Renal pelvis (tissue), 12 donors: ENCODE measurements at places on chromosomes 3 and 15. TPM values are rescaled to one million over a fixed set of nuclear protein-coding genes. Genes with fewer than 3 reads are reported as not detected.

GRCh38 chr3:143847787-143848631, at the start of gene SLC9A9:
SLC9A9 (minus strand) TSS chr3:143848468; CDS start chr3:143848322, 146 bp downstream.
- DNase-seq = peak; percentile 33

DNA sequence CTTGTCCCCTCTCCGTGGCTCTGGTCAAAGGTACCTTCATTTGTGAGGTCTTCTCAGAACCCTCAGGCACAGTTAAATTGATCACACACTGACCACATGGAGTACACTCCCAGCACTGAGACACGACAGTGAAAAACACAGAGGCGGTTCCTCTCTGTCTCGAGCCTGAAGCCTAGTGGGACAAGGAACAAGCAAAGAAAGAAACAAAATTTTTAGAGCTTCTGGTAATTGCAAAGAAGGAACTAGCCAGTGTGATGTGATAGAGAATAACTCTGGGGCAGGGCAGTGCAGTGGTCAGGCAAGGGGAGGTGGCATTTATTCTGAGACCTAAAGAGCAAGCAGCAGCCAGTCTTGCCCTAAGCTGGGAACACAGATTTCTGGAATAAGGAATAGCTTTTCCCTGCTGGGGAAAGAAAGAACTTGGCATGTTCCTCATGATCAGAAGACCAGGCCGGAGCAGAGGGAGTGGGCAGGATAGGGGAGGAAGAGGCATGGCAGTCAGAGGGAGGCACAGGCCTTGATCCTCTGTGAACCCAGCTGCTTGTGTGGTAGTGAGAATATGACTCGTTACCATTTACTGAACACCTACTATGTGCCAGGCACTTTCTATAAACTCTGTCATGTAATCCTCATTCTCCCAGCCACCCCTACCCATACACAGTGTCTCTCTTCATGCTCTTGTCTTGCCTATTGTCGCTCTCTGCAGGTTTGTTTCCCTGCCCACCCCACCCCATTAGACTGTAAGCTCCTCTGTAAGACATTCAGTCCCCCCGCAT, 262.3 kb upstream of the HES1 start:
- no peak for DNase-seq

The SHC4 gene
- polyA plus RNA-seq = 2.4 TPM

DNA sequence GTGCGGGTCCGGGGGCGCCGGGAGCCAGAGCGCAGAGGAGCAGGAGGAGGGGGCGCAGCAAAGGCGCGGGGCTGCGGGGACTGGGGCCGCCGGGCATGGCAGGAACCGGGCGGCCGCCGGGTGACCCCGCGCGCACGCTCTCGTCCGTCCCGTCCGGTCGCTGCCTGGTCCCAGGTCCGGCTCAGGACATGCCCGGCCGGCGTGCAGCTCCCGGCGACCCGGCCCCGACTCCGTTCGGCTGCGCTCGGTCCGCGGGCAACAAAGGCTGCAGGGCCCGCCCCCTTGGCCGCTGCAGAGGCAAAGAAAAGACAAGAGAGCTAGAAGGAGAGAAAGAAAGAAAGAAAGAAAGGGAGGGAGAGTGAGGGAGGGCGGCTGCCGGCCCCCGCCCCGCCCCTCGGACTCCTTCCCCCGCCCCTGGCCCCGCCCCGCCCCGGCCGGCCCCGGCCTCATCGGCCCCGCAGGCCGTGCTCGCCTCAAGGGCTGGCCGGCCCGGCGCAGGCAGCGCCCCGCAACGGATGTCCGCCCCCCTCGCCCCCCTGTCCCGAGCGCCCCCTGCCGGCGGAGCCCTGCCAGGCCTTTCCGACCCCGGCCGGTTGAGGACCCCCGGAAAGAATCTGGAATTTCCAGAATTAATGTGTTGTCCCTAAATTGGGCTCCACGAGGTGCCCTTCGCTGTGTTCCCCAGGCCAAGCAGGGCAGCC, at the start of gene ADAMTS7:
Gene ADAMTS7, minus strand, starts transcription at position 341 of the 701 bp plus-strand sequence. Its CDS starts 244 bp downstream, at position 97.
- peak; percentile 66 for DNase-seq

- DNase-seq = no peak
Observed at GRCh38 chr3:150783920-150784746, 21.2 kb upstream of the SIAH2 start.

- DNase-seq = no peak
Observed at GRCh38 chr3:51585871-51586270, 47.4 kb downstream of the RAD54L2 start.

The SMCO1 gene
- polyA plus RNA-seq = not detected

DNA sequence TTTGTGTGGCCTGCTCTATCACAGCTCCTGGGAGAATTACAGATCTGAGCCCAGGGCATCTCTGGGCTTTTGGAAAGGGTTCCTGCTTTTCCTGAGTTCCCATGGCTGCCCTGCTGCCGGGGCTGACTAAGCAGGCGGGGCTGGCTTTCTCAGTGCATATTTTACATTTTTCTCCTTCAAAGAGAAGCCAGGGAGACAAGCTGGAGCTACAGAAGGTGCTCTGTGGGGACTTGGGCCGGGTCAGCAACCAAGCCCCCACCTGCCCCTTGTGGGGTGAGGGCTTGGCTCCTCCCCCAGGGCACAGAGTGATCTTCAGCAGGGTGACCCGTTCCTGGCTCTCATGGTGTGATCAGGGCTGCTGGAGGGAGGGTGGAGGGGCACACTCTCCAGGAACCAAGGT, 17.4 kb downstream of the ABTB1 start:
- DNase-seq = no peak

DNA sequence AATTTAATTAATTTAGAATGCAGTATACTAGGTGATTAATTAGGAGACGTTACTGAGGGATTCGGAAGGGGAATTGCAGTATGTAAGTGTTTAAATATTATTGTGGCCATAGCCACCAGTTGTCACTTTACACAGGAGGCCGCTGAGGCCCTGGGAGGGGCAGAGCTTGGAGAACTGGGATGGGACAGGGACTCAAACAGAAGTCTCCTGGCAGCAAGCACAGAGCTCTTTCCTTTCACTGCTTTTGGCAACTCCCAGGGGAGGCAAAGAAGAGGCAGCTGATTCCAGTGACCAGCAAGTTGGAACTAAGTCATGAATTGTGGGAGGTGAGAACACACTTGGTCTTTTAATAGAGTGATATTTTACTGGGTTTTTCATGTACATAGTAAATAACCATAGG, 248.6 kb downstream of the RPLP1 start:
- no peak for DNase-seq

- no peak for DNase-seq
Observed at GRCh38 chr3:78029775-78030174, 989.9 kb downstream of the ROBO2 start.

GRCh38 chr3:122973893-122974615, 53.5 kb downstream of the SEMA5B start:
- DNase-seq = no peak

- peak; percentile 30 for DNase-seq
Observed at GRCh38 chr15:72197460-72198355, at the start of gene GRAMD2A. GRAMD2A (minus strand) TSS chr15:72197787.

GRCh38 chr3:19811689-19812088, 122.3 kb downstream of the EFHB start:
- DNase-seq = no peak

The CILP gene
- 3.2 TPM for polyA plus RNA-seq

The CPB1 gene
- polyA plus RNA-seq = 0.73 TPM

DNA sequence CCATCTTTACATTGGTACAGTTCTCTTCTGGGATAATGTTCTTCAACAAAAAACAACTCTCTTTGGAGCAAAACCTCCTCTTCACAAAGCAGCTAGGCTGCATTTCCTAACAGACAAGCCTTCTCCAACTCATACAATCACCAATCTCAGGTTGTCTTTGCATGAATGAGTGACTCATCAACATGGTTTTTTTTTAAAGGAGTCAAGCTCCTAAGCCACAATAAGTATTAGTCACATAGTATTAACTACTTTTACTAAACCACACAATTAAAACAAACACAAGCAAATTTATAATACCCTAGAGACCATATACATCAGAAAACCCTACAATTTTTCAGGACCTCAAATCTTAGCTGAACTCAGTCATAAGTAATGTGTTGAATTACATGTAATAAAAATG, 137.4 kb downstream of the TBC1D5 start:
- DNase-seq = no peak

DNA sequence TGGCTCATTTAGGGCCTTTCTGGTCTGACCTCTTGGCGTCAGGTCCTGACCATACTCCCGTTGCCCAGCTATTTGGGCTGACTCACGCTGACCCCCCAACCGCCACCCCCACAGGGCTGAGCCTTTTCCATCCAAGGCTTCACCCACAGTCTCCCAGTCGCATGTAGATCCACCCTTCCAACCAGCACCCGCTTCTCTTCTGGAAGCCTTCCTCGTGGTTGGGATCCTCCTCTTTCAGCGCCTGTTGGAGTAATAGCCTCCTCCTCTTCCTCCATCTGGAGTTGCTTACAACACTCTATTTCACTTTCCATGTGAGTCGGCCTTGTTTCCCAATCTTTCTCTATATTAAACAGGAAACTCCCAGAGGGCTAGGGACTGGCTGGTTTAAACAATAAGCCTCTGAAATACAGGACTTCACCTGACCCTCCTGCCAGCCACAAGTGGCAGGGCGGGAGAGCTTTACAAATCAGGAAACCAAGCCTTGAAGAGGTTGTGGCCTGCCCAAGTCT, 2.1 kb upstream of the ALAS1 start:
- DNase-seq = no peak

The GOLGA8N gene
- 42.7 TPM for polyA plus RNA-seq

DNA sequence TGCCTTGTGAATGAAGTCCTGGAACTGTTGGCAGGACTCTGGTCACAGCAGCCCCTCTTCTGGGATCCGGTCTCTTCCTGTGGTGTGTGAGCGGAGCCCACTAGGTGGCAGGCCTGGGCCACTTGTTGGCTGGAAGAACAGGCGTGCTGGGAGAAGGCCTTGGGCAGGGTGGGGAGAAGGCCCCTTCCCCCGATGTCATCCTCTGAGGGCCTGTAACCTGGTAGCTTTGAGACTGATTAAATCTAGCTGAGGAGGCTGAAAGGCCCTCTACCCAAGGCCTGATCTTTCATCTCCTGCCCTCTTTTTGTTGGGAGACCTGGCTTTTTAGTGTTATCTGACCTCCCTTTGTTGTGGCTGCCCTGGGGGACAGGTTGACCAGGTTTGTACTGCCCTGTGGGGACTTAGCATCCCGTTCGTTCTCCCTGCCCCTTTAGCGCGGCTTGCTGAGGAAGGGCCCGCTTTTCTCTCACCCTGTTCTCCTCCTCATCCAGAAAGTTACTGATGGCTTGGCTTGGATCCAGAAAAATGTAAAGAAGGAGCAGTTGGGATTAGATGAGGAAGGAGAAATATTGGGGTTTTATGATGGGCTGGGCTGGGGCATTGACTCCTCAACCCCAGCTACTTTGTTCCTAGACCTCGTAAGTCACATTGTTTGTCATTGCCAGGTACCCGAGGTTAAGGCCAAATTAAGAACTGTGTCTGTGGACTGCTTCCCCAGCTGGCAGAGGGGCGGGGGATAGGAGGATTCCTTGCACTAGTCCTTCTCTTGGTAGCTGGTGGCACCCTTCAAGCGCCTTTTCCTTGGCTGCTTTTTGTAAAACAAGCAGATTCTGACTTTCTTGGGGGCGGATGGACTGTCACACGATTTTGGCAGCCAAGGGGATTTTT, 48.5 kb downstream of the CHCHD6 start:
- DNase-seq = peak; percentile 68

The TEX9 gene
- 26.9 TPM for polyA plus RNA-seq

DNA sequence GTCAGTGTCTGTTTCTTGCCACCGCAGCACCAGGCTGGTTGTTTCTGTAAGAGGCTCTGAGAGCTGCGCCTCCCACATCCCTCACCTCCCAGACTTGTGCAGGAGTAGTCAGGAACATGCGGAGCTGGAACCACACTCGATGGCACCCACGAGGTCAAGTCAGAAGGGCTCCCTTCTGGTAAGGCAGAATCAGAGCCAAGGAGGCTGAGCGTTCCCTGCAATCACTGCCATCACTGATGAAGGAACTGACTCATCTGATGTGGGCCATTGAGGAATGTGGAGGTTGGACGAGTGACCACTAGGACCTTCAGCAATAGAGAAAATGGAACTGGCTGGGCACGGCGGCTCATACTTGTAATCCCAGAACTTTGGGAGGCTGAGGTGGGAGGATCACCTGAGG, 35.7 kb upstream of the BLM start:
- no peak for DNase-seq

GRCh38 chr15:79190093-79190492, 92.4 kb upstream of the ANKRD34C start:
- no peak for DNase-seq

The GPR87 gene
- polyA plus RNA-seq = not detected

DNA sequence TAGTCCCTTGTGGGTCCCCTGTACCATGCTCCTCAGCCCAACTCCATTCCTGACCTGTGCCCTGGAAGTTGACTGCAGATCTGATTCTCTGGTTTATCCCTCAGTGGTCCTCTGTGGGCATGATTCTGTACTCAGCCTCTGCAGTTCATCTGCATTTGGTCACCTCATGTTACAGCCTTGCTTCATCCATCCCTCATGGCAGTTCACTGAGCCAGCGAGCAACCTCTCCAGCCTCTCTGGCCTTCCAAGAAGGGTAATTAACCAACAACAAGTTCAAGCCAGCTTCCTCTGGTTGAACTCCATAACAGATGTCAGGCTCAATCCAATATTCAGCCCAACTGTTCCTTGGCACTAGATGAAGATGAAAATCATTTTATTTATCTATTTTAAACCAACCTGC, 509.5 kb downstream of the NTRK3 start:
- no peak for DNase-seq

The VGLL3 gene
- polyA plus RNA-seq = 4.4 TPM

- DNase-seq = no peak
Observed at GRCh38 chr3:146524961-146525360, 19.4 kb downstream of the PLSCR1 start.

DNA sequence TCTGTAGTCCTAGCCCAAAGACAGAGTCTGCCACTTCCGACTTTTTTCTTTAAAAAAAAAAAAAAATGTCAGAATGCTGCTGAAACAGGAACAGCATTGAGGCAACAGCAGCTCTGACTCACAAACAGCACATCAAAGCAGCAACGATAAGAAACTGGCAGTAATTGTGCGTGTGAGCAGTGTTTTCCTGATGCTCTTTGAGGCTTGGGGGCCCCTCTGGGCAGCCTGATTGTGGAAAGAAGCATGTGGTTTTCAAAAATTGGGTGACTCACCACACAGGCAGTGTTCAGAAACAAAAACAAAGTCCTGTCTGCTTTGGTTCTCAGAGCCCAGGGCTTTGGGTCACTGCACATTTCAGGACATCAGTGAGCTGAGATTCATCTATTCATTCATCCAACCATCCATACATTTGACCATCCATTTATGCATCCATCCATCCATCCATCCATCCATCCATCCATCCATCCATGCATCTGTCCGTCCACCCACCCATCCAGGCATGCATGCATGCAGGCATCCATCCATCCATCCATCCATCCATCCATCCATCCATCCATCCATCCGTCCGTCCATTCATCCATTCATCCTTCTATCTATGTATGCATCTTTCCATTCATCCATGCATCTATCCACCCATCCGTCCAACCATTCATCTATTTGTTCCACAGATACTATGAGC, 308.4 kb downstream of the RPLP1 start:
- DNase-seq = no peak

- no peak for DNase-seq
Observed at GRCh38 chr15:90808517-90809235, 59.7 kb upstream of the FURIN start.

- DNase-seq = no peak
Observed at GRCh38 chr3:122803977-122804376, 9.1 kb downstream of the SLC49A4 start.

The NMNAT3 gene
- polyA plus RNA-seq = 12.6 TPM
